Stimulated activated CD8-positive, alpha-beta memory T cell treated with anti-CD3 and anti-CD28 coated beads, Interleukin-2, amount 100 ng/mL, for 1 hour (primary cell): ENCODE measurements at places on chromosomes 2 and 18.

DNA sequence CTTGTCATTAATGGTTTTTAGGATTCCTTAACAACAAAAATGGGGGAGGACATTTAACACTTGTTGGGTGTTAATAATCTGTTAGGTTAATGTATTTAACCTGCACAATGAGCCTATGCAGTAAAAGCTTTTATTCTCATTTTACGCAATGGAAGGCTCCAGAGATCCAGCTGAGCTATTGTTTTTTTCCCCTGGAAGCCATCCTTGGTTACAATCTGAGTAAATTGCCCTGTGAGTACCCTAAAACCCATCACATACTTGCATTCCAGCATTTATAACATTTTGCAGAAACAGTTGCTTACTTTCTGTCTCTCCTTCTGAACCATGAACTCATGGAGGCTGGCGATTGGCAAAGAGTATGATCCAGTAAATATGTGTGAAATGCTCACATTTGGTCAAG, 30.2 kb upstream of the DOCK10 start:
- DNase-seq = no peak

- no peak for DNase-seq
Observed at GRCh38 chr2:232431705-232432590, 24.0 kb upstream of the ALPI start.

GRCh38 chr2:101003278-101003775, 1.2 kb downstream of the RPL31 start:
- no peak for DNase-seq

DNA sequence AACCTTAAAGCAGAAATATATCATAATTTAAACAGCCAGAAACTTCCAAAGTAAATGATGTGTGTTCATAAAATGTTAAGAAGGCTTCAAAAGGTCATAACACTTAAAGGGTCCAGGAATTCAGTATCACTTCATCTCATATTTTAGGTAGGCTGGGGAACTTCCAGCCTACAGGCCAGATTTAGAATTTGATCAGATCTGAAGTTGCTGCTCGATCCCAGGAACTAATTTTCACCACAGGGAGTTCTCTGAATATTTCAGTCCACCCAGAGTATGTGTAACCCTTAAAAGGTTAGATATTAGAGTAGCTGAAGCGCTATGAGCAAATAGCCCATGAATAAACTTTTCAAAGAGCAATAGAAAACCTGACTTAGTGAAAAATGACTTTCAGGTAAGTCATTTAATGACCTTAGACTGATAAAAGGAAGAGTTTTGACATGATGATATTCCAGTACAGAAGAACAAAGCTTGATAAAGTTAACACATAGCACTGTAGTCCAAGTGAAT, 1.7 kb downstream of the WIPF1 start:
- no peak for DNase-seq

GRCh38 chr2:209316141-209316540, 107.7 kb upstream of the MAP2 start:
- no peak for DNase-seq

DNA sequence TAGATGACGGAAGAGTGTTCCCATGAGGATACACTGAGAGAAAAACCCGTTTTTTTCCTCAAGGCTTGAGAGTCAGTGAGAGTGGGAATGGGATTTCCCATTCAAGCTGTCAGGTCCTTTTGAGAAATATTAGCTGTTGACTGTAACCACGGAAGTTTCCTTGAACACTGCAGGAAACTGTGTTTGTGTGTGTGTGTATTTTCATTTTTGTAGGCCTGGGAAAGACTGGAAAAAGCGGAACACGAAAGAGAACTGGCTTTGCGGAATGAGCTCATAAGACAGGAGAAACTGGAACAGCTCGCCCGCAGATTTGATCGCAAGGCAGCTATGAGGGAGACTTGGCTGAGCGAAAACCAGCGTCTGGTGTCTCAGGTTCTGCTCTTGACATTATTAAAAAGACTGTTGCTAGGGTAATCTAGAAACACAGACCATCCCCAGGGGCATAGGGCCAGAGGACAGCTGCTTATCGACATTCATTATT, 98.8 kb upstream of the EML6 start:
- DNase-seq = no peak
